ENCODE measurements at places on chromosomes 13 and 19.
A peak's percentile ranks its signal among the peaks of the same experiment; 100 is the strongest.

DNA sequence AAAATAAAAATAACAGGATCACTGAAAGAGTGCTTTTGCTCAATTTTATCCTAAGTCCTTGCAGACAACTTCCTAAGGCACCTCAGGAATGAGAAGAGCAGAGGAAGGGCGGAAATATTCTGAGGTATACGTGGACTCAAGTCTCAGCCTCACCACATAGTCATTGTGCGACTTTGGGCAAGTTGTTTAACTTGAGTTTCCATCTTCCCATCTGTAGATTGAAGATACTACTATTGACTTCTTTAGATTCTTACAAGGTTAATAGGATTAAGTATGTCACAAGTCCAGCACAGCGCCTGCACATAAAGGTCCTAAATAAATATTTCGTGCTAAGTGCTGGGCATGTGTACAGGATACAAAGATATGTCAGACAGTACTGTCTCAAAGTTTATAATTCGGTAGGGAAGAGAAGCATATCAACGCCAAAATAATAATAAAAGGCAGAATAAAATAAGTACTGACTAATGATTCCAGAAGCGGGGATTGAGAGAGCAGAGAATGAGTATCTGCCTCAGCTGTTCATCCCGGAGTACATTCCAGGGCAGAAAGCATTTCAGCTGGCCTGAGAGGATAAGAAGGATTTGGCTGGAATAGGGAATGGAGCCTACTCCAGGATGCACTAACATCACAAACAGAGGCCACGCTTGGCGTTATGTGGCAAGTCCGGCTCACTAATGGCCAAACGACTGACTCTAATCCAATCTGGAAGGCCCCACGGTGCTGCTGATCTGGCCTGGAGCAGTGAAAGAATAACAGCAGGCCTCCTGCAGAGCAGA, 139.7 kb downstream of the FLT1 start:
- DNase-seq, result no peak

DNA sequence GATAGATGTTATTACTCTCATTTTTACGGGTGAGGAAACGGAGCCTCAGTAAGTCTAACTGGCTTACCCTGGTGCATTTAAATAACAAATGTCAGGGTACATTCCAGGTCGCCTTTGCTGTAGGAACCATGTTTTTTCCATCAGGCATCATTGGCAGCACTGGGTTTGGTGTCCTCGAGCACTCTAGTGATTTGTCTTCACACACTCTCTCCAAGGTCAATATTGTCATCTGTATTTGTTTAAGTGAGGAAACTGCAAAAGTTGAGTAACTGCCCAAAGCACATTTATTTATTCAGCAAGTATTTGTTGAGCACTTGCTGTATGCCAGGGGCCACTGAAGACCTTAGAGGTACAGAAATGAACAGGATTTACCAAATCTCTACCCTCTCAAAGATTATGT, 78.6 kb downstream of the DCT start:
- no peak for DNase-seq

- DNase-seq, result peak; percentile 71
These were observed 53.2 kb downstream of the GPR12 start for GRCh38 chr13:26707122-26708006.

GRCh38 chr13:45333251-45333976, 7.6 kb downstream of the TPT1 start:
- no peak for DNase-seq

GRCh38 chr13:38693641-38694040, 6.8 kb downstream of the FREM2 start:
- no peak for DNase-seq

DNA sequence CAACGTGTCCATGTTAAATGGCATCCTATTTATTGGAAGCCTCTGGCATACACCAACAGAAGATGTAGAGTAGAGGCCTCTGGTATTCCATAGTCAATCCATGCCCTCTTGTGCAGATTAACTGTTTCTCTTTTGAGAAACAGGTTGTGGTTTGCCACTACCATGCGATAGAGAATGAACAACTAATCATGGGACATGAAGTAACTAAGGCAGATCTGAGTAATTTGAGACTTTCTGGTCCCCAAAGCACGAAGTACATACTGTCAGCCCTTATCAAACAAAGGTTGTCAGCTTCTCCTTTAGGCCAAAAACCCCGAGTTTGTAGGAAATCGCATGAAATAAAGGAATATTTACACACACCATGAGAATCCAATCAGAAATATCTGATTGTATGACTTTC, 3.6 kb downstream of the ZNF121 start:
- no peak for DNase-seq

DNA sequence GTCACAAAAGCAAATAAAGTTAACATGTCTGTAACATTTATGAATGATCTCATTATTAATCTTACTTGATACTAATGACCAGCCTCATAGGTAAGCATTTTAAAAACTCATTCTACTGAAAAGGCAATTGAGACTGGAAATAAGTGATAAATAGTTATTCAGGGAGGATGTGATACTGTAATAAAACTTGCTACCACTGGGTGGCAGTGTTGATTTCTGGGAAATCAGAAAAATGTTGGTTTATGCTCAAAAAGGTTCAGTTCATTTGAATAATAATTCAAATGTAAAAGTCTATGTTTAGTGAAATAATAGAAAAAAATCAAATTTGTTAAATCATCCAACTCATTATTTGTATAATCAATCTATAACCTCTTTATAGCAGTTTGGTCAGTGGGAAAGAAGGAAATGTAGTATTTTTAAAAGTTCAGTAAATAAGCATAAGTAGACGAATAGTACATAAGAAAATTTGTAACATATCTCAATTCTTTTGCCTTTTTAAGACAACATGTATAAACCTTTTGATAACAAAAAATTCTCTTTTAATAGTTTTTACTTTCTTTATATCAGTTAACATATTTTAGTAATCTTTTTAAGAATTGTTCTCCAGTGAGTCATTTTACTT, 9.6 kb downstream of the ABHD13 start:
- DNase-seq, result no peak

GRCh38 chr19:52492201-52492993, 35.1 kb upstream of the ZNF808 start:
- DNase-seq, result peak; percentile 97
